ENCODE measurements at places on chromosomes 5 and 9.

GRCh38 chr9:115165233-115165632 is 47.3 kb upstream of the TNC start:
- no peak for DNase-seq

DNA sequence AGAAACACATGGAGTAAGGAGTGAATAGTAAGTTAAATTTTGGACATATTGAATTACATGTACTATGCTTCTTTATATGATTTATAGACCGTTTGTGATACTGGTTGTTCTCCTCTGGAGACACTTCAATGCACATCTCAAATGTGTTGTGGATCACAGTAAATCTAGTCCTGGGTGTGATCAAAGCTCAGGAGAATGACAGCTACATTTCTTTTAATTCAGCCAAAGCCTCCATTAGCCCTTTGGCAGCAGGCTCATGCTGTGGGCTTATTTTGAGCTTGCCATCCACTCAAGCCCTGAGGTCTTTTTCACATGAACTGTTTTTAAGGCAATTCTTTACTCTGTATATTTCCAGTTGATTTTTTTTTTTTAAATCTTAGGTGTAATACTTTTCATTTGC is 34.6 kb upstream of the ACTBL2 start:
- no peak for DNase-seq

- DNase-seq: no peak
These were observed 6.1 kb downstream of the NPR2 start for GRCh38 chr9:35797311-35798109.

DNA sequence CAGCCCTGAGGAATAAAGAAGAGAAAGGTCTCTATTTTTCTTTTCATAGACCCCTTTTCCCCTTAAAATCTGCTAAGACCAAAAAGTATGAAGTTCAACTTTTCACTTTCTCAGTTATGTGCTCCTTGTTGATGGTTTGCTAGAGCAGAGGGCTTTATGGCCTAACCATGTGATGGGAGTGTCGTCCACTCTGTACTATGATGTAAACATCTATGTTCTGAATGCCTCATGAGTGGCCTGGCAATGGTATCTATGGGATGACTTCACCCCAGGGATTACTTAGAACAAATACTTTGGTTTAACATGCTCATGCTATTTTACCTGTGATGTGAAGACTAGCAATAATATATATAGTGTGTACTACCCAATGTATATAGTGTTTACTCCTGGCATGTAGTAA is 43.7 kb upstream of the MIER3 start:
- no peak for DNase-seq

DNA sequence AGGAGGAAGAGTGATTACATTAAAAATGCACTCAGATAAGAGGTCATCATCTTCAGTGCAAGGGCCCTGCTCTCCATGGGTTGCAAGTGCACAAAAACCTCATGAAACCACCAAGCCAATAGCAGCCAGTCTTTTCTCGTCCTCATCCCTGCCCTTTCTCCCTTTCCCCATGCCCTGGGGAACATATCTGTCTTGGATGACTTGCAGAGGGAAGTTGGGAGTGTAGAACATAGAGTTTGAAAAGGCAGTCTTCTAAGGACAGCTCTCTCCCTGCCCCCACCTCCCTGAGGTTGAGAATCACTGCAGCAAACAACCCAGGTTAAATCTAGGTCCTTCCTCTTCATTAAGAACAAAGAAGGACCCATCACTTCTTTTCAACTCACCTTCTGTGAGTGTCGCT is 22.0 kb downstream of the DDX31 start:
- no peak for DNase-seq

DNA sequence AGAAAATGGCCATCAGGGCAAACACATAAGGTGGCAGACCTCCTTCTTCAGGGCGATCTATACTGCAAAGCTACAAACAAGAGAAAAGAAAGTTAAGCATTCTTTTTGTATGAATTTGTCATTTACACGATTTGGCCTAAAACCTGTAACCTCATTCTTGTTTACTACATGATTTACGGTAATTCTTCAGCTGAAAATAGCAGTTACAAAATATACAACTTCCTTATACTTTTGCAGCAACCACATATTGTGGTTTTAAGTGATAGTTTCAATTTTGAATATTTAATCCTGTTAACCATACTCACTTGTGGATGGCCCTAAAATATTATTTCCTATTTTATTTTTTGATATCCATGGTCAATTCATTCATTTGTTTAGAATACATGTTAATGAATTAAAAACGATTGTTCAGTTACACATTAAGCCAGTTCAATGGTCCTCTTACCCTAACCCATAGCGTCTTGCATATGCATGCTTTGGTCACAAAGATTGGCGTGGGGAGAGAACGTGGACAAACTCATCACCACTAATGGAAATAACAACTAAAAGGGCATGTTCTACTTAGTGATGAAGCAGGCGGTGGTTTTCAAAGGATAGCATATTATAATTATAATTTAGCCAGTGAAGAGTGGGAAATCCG is 16.6 kb downstream of the TUT7 start:
- no peak for DNase-seq

GRCh38 chr5:149053072-149053695 is 9.7 kb downstream of the SH3TC2 start:
- DNase-seq: no peak

GRCh38 chr5:73605223-73606087 is 20.5 kb upstream of the ARHGEF28 start:
- DNase-seq: no peak

DNA sequence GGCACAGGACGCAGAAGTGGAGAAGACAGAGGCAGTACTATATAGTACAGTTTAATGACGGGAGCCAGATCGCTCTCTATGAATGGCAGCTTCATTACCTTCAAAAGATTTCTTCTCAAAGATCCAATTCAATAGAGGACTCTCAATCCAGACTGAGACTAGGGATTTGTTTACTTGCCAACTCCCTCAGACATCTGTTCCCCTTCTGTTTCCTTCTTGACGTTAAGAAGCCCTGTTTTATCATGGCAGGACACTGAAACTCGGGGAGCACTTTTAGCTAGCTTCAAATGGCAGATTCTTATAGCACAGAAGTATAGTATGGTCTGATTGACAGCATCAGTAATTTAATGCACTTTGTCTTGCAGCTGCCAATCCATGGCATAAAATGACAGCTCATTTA is 747.3 kb upstream of the C9orf72 start:
- no peak for DNase-seq

DNA sequence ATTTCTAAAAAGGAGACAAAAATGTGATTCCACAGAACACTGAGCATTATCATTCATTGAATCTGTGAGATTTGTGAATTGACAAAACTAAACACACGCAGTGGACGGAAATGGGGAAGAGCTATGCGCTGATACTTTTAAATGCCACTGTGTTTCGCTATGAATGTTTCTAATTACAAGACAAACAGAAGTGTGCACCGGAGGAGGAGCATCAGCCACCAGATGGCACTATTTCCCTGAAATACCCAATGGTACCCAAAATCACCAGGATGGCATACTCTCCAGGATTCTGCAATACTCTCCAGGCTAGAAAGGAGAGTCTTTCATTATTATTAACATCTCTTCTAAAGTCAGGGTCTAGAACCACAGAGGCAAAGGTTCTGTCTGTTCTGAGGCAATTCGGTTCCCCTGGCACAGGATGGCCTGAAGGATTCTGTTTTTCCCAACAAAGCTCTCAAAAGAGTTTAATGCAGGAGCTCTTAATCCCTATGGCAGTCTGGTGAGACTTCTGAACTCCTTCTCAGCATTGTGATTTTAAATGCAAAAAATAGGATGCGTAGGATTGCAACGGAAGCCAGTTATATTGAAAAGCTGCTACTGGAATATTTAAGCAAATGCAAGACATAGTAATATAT is 13.8 kb upstream of the PUM3 start:
- DNase-seq: no peak
